Sciatic nerve (tissue), 2 donors: ENCODE measurements at places on chromosomes 2 and 18.

DNA sequence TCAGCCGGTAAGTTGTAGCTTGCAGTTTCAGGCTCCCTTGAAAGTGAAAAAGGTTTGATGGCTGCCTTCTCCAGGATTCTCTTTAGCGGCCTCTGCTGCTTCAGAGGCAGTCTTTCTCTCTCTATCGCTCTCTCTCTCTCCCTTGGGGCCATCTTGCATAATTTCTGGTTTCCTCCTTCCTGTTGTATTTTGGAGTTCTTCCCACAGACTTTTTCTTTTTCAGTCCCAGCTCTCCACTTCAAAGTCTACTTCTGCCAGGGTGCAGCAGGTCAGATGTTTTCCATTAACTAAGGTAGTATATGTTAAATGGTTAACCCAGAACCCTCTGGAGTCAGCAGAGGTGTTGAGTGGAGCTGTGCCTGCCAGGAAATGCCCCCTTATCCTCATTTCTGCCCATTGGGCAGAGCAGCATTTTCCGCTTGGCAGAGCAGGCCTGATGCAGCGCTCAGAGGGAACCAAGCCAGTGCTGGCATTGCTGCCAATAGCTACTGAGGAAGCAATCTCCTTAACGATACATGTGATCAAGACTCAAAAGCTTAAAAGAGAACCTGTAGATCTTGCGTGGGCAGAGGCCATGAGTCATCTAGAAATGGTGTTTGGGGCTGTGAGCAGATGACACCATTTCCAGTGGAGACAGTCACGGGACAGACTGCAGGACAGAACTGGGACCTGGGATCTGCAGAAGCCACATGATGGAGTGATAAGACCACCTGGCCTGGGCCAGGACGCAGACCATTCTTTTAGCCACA lies 20.8 kb downstream of the DBI start:
- peak; percentile 81 for DNase-seq

GRCh38 chr18:12391487-12392165 lies 14.6 kb upstream of the AFG3L2 start:
- peak; percentile 78 for DNase-seq

GRCh38 chr2:209570194-209570593 lies 146.3 kb downstream of the MAP2 start:
- DNase-seq: no peak

DNA sequence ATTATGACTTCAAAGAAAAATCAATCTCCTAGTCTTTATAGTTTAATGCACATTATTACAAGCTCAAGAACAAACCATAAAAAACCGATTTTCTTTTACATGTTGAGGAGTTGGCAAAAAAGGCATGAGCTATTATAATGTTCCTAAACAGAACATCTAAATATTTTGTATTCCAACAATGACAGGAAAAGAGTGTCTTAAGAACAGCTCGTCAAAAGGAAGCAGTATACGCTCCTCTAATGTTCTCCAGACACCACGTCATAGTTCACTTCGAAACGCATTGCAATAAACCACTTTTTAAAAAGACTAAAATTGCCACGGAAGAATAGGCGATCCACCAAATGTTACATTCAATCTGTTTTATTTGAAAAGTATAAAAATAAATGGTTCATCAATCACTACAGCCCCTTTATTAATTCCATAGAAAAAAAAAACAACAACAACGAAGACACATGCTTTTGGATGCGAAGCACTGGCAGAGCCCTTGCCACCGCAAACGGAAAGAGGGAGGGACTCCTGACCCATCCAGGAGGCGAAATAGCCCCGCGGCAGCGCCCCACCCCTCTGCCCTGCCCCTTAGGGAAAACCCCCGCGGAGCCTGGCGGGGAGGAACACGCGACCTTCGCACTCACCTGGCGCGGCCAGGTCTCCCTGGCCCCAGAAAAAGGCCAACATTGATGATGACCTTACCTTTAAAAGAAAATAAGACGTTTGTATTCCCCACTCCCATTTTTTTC lies 45.8 kb downstream of the MBP start:
- no peak for DNase-seq

DNA sequence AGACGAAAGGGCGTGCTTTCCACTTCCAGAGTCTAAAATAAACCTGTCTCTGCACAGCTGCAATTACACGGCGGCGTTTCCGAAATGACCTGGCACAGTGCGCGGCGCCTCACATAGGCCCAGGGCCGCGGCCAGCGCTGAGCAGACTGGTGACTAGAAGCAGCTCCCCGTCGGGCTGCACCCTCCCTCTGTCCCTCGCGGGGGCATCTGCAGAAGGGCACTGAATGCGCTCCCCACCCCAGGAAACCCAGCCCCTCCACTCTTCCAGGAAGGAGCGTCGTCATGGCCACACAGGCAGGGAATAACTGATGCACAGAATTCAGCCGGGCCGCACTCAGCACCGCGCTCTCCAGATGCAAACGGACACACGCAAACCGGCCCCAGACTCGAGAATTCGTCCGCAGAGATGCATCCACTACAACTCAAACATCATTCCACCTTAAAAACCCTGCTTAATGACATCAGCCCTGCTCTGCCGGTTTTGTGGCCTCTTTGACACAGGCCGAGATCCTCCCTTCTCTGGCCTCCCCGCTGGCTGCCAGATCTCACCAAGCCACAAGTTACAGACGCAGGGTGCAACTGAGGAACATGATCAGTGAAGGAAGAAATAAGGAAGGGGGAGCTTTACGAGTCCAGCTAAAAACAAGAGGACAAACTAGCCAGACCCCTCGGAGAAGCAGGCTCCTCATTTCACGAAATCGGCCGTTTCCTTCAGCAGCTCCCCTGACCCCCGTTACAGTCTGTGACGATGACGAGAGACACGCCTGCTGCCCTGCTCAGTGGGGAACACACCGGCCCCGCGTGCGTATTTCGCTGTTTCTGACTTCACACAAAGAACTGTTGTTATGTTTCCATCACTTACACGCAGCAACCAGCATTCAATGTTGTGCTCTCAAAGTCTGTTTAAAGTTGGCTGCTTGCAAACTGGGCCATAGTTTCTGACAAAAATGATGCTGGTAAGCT lies 40.2 kb downstream of the MBP start:
- no peak for DNase-seq

DNA sequence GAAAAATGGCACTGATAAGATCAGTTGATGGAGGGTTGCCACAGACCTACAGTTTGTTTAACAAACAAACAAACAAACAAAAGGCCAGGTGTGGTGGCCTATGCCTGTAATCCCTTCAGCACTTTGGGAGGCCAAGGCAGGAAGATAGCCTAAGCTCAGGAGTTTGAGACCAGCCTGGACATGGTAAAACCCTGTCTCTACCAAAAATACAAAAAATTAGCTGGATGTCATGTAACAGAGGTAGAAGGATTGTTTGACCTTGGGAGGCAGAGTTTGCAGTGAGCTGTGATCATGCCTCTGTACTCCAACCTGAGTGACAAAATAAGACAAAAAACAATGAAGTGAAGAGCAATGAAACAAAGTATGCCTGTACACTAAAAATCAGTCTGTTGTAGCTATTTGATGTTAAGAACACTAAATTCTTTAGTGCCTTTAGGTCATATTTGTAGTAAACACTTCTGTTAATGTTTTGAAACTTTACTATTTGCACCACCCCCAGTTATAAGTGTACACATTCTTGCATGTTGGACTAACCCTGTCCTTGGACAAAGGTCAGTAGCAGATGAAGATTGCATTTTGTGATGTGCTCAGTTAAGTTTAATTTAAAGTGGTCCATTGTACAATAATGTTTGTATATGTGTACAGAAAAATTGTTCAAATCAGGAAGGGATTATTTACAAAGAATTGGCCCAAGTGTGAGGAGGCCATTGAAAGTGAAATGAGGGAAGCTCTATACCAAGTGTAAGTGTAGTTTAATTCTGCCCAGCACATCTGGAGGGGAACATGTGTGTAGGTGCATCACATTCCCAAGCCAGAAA lies 73.9 kb downstream of the KYNU start:
- DNase-seq: no peak

GRCh38 chr2:218607436-218608115 lies at the start of gene PLCD4:
Gene PLCD4, plus strand, starts transcription at chr2:218607899. Its CDS starts 7,841 bp downstream, at chr2:218615740.
- DNase-seq: peak; percentile 62

DNA sequence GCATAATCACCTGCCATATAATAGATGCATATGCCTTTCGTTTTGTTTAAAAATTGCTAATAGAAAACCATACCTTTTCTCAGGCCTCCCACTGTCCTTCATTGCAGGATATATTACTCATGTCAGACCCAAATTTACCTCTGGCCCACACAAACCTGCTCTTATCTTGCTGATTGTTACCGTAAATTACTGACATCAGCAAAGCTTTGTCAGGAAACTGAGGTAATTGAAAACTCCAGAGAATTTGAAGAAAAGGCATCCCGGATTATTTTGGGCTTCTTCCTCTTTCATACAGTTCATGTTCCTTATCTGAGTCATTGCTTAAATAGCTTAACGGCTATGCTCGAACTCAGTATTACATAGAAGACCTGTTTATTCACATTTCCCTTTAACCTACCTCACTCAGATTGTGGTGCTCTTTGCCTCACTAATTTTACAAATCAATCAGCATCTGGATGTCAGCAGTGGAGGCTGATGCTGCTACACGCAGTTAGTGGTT lies 145.7 kb downstream of the ZEB2 start:
- DNase-seq: no peak

GRCh38 chr2:148582679-148583511 lies 61.7 kb upstream of the EPC2 start:
- no peak for DNase-seq

GRCh38 chr2:179875864-179876263 lies 14.5 kb upstream of the ZNF385B start:
- no peak for DNase-seq

GRCh38 chr18:45252474-45252873 lies 362.8 kb upstream of the SLC14A2 start:
- no peak for DNase-seq

DNA sequence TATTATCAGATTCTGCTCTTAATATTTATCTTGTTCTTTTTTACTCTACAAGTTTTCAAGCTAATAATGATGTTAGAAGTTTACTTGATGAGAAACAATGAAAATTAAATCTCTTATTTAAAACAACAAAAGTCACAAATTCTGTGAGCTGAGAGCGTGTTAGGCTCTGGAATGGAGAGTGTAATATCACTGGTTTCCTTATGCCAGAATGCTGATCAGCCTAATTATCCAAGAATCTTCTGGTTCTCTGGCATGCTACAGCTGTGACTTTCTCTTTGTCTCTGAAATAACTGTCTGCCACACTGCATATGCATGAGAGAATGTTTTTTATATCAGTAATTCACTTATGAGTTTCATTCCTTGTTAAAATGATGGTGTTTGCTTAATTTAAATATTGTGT lies 236.7 kb downstream of the PARD3B start:
- DNase-seq: no peak

GRCh38 chr2:23606196-23606595 lies 221.2 kb downstream of the KLHL29 start:
- no peak for DNase-seq

DNA sequence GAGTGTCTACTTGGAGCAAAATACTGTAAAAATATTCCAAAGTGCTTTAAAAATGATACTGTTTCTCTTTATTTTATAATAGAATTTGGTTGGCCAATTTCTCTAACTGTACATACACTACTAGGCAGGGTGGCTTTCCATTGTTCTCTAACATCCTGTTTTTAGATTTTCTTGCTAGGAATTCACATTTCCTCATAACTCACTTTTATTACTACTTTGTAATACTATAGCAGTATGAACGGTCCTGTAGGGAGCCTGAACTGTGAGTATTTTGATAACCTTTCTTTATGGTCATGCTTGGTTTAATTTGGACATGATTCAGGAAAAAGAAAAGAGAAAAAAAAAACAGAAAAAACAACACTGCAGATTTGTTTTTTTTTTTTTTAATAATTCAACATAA lies 37.8 kb downstream of the GCG start:
- no peak for DNase-seq

- no peak for DNase-seq
Observed at GRCh38 chr2:99481941-99482340, 7.9 kb downstream of the REV1 start.

- no peak for DNase-seq
Observed at GRCh38 chr2:205177546-205177945, 504.8 kb upstream of the NRP2 start.

GRCh38 chr2:42328148-42328833 lies 32.7 kb downstream of the COX7A2L start:
- DNase-seq: no peak

- DNase-seq: no peak
Observed at GRCh38 chr2:157868993-157869392, 7.1 kb downstream of the ACVR1 start.

DNA sequence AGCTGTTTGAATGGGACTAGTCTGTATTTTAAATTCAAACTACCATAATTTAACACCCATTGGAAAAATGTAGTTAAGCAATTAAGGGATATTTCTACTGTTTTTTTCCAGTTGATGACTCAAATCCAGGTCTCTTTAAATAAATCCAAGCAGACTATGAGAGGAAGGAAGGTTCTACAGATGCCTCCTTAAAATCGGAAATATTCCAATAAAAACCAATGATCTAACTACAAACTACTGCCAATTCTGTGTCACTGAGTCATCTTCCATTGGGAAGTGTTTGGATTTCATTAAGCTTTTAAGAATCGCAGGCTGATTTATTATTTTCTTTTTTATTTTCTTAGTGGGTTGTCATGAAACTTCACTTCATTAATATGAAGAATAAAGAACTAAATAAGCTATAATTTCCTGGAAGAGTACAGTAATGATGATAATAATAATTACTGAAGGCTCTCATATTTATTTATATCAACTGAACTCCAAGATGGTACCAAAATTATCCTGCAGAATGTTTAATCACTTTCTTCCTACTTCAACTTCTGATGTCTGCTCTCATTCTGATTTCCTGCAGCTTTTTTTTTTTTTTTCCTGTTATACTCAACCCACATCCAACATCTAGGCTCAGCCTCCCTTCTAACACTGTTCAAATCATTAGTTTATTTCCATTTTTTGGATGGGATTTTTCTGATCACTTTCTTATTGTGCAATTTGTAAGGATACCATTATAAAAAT lies 166.3 kb upstream of the FN1 start:
- no peak for DNase-seq

- DNase-seq: no peak
Observed at GRCh38 chr2:48715956-48716355, 39.6 kb downstream of the LHCGR start.

DNA sequence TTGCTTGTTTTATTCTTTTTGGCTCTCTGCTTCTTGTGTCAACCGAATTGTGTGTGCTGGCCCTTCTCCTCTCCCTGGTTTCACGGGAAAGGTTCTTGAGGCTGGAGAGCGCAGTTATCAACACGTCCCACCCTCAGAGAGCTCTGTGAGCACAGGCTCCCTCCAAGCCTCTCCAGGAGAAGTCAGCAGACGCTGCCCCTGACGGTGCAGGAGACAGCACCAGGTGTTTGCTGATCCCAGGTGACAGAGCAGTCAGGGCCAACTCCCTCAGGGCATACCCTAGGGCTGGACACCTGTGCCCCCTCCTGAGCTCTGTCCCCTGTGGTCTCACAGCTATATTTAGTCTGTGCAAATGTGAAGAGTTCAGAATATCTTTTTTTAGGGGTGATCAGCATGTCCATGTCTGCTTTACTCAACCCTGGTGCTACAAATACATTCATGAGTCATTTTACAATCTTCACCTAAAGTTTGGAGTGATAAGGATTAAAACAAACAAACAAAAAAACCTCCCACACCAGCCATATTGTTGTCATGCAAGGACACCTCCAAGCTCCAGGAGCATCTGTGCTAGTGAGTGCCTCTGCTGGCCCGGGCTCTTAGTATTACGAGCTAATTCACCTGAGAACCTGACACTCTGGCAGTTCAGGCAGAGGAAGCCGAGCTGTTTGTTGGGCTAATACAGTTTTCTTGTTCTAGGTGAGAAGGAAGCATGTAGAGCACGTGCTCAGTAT lies 65.9 kb upstream of the TMEM200C start:
- no peak for DNase-seq
